PC-3 (cell line): ENCODE measurements at places on chromosomes 7 and 10. TPM values are rescaled to one million over a fixed set of nuclear protein-coding genes. Genes with fewer than 3 reads are reported as not detected.

Gene AQP1
- total RNA-seq = 0.81 and 1.2 TPM in 2 replicates

Gene LBX1
- total RNA-seq = not detected in 2 replicates

Gene NPFFR1
- total RNA-seq = not detected in 2 replicates

Gene TMEM140
- 0.52 TPM in 1 of 2 replicates, not detected in the other for total RNA-seq
